ENCODE measurements at places on chromosomes 11 and 22.

- DNase-seq, result no peak
Observed at GRCh38 chr22:46466255-46466676, 71.2 kb downstream of the CELSR1 start.

GRCh38 chr22:38753948-38754750, 1.6 kb downstream of the SUN2 start:
- no peak for DNase-seq

DNA sequence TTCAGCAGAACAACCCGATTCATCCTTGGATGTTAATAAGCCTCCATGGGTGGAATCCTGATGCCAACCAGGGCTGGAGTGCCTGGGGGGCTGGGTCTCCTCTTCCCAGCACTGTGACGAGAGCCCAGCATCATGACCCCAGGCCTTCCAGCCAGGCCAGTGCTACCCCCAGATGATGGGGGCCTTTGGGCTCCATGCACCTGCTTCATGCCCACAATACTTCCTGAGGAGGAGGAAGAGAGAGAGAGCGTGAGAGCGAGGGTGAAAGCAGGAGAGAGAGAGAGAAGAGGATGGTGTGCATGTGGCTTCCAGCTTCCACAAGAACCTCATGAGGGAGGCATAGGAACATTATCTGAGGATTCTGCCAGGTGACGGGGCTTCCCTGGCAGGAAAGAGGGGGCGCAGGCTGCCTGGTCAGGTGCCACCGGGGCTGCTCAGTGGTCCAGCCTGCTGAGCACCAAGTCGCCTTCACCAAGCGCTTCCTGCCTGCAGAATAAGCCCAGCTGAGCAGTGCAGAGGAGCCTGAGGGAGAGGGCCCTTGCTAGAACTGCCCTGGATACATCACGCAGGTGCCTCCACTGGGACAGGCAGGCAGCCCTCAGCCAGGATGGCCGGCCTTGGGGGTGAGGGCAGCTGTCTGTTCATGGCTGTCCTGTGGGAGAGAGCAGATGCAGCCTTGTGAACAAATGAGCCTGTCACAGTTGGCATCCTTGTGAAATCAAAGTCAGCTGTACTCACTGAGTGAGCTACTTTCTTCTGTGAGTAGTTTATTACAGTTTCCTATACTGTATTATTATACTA, 243.3 kb upstream of the B3GAT1 start:
- no peak for DNase-seq

- no peak for DNase-seq
Observed at GRCh38 chr22:29854432-29854831, 16.4 kb upstream of the ASCC2 start.

GRCh38 chr22:47090591-47091245, 328.3 kb downstream of the TBC1D22A start:
- no peak for DNase-seq

GRCh38 chr22:19108807-19109197, 13.4 kb downstream of the DGCR2 start:
- no peak for DNase-seq

GRCh38 chr11:1051356-1052132, 15.0 kb upstream of the MUC6 start:
- no peak for DNase-seq

DNA sequence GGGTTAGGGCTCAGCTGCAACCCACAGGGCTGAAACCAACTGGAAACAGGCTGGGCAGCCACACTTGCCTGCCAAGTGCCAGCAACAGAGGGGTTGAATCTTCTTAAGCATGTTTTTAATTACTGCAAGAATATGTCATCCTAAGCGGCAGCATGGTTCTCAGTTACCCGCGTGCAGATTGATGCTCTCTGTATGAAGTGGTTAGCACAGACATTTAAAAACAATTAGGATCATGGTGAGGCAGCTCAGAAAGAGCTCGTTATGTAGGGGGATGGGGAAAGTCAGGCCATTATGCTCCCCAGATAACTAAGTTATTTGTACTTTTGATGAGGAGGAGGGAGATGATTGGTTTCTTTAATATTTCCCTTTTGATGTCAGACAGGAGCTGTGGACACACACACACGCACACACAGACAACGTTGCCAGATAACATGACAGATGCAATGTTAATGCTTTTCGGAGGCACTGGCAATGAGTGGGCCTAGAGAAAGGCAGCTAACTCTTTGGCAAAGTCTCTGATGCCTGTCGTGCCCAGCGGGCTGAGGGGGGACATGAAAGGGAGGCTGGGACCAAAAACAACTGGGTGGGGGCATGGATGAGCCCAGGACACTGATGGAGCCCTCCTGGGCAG, 389.7 kb downstream of the NXPE2 start:
- DNase-seq, result no peak

- no peak for DNase-seq
Observed at GRCh38 chr22:50192436-50193204, 6.9 kb downstream of the TRABD start.

DNA sequence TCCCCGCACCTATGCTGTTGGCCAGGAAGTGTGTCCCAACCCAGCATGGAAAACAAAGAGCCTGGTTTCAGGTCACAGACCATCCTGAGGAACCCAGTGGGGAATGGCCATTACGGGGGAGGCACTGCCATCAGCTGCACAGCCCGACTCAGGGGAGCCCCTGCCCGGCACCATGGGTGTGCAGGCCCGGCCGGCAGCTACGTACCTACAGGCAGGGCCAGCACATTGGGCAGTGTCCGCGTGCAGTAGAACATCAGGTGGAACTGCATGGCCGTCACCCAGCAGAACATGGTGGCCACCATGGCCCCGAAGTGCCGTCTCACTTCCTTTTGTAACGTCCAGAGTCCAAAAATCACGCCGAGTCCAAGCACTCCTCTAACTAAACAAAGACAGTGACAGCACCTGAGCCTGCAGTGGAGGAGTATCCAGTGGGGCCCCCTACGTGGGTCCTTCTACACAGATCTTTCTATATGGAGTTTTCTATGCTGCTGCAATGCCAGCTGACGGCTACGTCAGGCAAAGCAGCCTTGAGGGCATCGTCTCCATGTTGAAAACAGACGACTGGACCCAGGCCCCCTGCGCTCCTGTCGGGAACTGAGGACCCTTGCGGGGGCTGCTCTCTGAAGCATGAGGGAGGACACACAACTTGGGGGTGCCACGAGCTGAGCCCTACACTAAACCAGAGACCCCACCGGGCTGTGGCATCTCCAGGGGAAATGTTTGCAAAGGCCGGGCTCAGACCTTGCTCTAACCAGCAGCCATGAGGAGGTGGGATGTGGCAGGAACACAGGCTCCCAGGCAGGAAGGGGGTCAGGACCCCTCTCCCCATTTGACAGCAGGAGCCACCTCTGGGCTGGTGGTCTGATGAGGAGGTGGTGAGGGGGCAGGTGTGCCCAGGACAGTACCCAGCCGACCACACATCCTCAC, 7.7 kb downstream of the ALG12 start:
- DNase-seq, result no peak

DNA sequence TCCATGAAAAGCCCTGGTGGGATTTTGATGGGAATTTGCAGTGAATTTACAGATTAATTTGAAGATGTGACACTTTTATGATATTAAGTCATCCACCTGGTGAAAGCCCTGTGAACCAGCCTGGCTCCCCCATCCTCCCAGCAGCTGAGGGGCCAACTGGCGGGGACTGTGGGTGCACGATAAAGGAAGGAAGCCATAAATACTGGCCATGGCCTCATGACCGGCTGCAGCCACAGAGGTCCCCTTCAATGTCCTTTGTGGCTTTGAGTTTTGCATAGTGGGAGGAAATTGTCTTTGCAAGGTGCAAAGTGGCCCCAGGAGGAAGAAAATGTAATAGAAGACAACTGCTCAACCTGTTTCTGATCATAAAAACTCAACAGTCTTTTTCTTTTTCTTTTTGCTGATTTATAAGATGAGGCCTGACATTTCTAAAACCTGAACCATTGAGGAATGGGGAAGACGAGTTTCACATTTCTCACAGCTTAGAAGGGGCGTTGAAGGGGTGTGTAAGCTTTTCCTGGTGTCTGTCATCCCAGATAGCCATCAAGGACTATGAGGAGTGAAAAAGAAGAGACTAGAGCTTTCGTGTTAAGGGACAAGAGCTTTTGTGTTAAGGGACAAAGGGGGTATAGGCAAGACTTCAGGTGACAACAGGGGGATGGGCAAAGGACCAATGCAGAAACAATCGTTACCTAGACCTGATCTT, 6.3 kb upstream of the NDUFV1 start:
- no peak for DNase-seq

DNA sequence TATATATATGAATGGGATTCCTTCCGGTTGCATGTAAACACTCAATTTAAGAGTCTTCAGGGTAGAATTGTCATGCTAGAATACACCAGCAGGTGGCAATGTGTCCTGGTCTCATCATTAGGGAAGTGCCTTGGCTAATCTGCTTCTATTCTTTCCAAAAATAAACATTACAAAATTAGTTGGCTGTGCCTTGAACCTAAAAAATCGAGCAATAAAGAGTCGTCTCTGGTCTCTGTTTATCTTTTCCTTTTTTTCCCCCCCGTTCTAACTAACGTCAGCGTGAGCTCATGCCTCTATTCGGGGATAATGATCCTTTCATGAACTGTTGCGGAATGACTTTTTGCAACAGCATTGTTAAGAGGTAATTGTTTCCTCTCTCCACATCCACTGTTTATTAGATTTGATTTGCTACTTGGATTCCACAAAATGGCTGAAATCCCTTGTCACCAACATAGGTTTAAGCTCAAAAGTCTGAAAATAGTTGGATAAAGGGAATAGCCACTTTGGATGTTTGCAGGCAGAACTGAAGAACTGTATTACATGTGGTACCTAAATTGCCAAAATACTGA, 1.2 kb upstream of the ARHGEF12 start:
- no peak for DNase-seq

- DNase-seq, result no peak
Observed at GRCh38 chr11:85695546-85695945, 9.6 kb upstream of the CCDC89 start.

DNA sequence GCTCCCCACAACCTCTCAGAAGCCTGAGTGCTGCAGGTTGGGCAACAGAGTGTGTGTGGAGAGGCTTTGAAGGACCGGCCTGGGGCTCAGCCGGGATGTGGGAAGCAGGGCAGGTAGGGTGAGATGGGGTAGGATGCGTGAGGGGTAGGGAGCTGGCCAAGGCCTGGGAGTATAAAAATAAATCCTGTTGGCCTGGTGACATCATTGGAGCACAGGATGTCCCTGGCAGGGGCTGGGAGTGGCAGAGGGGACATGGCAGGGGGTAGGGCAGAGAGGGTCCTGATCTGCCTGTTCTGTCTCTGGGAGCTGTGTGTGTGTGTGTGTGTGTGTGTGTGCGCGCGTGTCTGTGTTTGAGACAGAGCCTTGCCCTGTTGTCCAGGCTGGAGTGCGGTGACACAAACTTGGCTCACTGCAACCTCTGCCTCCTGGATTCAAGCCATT, 28.6 kb downstream of the TEF start:
- no peak for DNase-seq

GRCh38 chr11:30573951-30574350, 12.2 kb downstream of the MPPED2 start:
- no peak for DNase-seq

DNA sequence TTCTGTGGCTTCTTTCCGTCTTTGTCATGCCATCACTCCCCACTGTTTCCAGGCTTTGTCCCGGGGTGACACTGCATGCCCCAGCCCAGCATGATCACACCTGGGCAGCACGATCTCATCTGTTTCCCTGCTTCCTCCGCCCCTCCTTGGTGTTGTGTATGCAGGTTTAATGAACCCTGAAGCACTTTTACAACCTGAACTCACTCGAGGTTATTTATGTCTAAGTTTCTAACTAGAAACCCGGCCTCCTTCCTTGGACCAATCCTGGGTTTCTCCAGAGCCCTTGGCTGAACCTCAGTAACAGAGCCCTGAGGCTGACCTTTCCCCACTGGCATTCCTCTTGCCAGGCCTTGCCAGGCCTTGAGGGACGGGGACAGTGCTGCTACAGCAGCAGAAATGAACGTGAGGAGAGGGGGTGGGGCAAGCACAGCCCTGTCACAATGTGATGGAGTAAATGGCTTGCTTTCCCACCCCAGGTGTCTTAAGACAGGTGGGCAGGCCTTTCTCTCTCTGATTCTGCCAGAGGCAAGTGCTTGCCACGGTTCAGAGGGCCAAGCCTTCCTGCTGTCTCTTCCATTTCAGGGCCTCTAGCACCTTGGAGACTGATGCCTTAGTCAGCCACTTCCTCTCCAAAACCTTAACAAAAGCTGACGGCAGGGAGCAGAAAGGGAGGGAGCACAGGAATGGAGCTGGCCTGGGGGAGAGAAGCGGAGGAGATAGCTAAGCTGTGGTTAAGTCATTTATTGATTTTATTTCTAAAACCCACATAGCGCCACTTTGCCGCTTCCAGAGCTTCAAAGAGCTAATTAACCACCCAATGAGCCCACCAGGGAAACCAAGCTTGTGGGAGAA, 3.1 kb upstream of the PYGM start:
- no peak for DNase-seq

GRCh38 chr22:35821654-35822053, 104.0 kb downstream of the APOL5 start:
- DNase-seq, result no peak

GRCh38 chr11:11420191-11420898, 67.3 kb upstream of the CSNK2A3 start:
- DNase-seq, result no peak

DNA sequence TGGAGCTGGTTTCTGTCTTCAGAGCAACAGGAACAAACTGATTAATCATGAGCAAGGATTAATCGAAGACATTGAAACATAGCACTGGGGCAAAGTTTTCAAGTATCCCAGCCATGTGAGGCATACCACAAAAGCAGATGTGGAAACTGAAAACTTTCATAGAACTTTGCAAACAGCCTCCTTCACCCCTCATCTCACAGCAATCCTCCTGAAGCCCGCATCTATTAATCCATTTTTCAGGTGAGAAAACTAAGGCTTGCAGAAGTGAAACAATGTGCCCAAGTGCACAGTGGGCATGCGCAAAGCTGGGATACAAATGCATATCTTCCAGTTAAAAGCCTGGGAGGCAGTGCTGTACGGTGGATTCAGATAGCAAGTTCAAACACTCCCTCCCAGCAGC, 58.6 kb upstream of the HMGXB4 start:
- no peak for DNase-seq

- no peak for DNase-seq
Observed at GRCh38 chr22:50403701-50404101, 60.6 kb downstream of the PPP6R2 start.

- no peak for DNase-seq
Observed at GRCh38 chr11:43933608-43934551, 8.6 kb upstream of the C11orf96 start.

DNA sequence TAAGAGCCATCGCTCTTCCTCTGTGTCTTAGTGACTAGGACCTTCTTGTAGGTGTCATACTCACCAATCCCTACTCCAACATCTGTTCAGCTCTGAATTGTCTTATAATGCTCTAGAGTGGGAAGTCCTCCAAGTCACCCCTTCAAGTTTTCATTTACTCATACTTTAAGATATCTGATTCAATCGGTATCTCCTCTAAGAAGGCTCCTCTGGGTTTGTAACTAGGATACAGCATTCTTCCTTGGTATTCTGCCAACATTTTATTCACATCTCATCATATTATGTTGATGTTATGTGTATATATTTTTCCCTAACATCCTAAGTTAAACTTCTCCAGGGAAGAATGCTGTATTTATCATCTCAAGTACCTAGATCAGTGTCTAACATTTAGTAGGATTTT, 662.1 kb downstream of the NTM start:
- no peak for DNase-seq

- DNase-seq, result no peak
Observed at GRCh38 chr11:32586576-32587190, 3.1 kb downstream of the EIF3M start.

Data from activated CD4-positive, alpha-beta T cell treated with anti-CD3 and anti-CD28 coated beads, Interleukin-2, amount 50 U/mL, for 24 hours (primary cell).